Cardiac muscle cell (in vitro differentiated cells and primary cell): ENCODE measurements at places on chromosomes 6 and 20. TPM values are rescaled to one million over a fixed set of nuclear protein-coding genes. Genes with fewer than 3 reads are reported as not detected.

RAMACL gene
- 0.14 and 0.45 TPM in 2 replicates for total RNA-seq

- H3K27ac ChIP-seq, result peak overlapping the region; percentile 72
- H3K4me1 ChIP-seq, result peaks cover 33% of the 10 kb centered on the region
- H3K36me3 ChIP-seq, result peaks cover 18% of the 10 kb centered on the region
Measured at GRCh38 chr20:38050686-38051085, 17.1 kb downstream of the RPRD1B start.

DNA sequence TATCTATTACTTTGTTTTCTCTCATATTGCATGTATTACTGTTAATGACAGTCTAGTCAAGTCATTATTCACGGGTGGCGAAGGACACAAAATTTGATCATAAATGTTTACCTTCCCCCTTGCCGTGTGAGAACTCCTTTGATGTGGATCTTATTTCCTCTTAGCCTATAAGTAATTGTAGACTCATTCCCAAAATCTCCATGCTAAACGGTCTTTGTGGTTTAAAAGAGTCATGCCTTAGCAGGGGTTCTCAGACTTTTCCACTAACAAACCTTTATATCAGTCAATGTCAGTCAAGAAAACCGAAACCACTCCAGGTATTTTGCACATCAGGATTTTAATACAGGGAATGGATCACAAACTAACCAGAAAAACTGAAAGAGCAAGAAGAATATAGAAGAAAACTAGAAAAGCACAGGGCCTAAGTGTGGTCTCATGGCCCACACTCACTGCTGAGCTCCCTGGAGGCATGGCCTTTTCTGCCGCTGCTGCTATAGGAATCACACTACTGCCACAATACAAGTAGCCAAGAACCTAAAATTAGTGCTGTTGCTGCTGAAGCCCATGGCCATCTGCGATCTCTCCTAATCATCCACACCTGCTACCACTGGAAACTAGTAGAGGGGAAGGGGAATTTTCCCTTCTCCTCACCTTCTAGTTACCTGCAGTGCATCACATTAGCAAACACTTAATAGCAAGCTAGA is 186.0 kb upstream of the POU3F2 start:
- no peak overlapping the region for H3K27ac ChIP-seq
- H3K36me3 ChIP-seq, result no peaks in the 10 kb centered on the region
- no peak overlapping the region for H3K4me3 ChIP-seq
- H3K27me3 ChIP-seq, result no peaks in the 10 kb centered on the region
- no peaks in the 10 kb centered on the region for H3K4me1 ChIP-seq

- no peak overlapping the region for H3K4me3 ChIP-seq
- no peaks in the 10 kb centered on the region for H3K27me3 ChIP-seq
- H3K36me3 ChIP-seq, result no peaks in the 10 kb centered on the region
Measured at GRCh38 chr6:105892577-105893262, 193.4 kb upstream of the PRDM1 start.

- H3K27ac ChIP-seq, result no peak overlapping the region
- no peak overlapping the region for H3K4me3 ChIP-seq
- no peak for DNase-seq
- H3K36me3 ChIP-seq, result no peaks in the 10 kb centered on the region
- peaks cover 1% of the 10 kb centered on the region for H3K4me1 ChIP-seq
- no peaks in the 10 kb centered on the region for H3K27me3 ChIP-seq
Measured at GRCh38 chr6:154249499-154250298, 106.9 kb downstream of the IPCEF1 start.
